Large intestine (tissue), 12 donors: ENCODE measurements at places on chromosomes 4 and X. TPM values are rescaled to one million over a fixed set of nuclear protein-coding genes. Genes with fewer than 3 reads are reported as not detected.

The SCD5 gene
- polyA plus RNA-seq: 68.1 TPM

The SUPT20HL1 gene
- polyA plus RNA-seq: 0.10 TPM

The SOWAHB gene
- polyA plus RNA-seq: 3.9 TPM

The GUCY1A1 gene
- 25.3 TPM for polyA plus RNA-seq

The HUWE1 gene
- 115 TPM for polyA plus RNA-seq

The USP17L25 gene
- not detected for polyA plus RNA-seq

The PABPC1L2A gene
- polyA plus RNA-seq: 0.06 TPM

The ARX gene
- 1.8 TPM for polyA plus RNA-seq

The C4orf50 gene
- 0.58 TPM for polyA plus RNA-seq

The QRFPR gene
- 0.97 TPM for polyA plus RNA-seq

The PDCL2 gene
- polyA plus RNA-seq: not detected

The GCNA gene
- polyA plus RNA-seq: 1.6 TPM

The YTHDC1 gene
- polyA plus RNA-seq: 119 TPM

The PGAM4 gene
- polyA plus RNA-seq: not detected

The FGF13 gene
- polyA plus RNA-seq: 32.9 TPM

The FABP2 gene
- 146 TPM for polyA plus RNA-seq

The UGT2A2 gene
- not detected for polyA plus RNA-seq

The ETDA gene
- polyA plus RNA-seq: not detected

The PALLD gene
- 59.7 TPM for polyA plus RNA-seq

The RPS6KA6 gene
- polyA plus RNA-seq: 8.2 TPM

The NOCT gene
- polyA plus RNA-seq: 5.4 TPM

The FRAS1 gene
- 12.9 TPM for polyA plus RNA-seq
